ENCODE measurements at places on chromosomes 6 and 20.

DNA sequence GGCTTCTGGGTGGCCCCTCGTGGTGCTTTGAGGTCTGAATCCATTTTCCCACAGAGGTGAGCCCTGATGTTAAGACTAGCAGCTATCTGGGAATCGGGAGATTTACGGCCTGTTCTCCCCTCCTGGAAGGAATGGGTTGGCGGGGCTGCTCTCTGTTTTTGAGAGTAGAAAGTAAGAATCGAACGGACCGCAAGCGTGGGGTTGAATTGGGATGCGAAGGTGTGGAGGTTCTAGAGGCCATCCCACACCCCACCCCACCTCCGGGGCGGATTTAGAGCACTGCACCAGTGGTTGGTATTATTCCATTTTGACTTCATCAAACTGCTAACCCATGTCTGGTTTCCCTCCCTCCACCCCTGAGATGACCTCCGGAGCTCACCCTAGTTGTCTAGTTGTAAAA lies 11.5 kb downstream of the PYGB start:
- DNase-seq = no peak

- no peak for DNase-seq
Measured at GRCh38 chr6:170011204-170012036, 260.0 kb downstream of the ERMARD start.

DNA sequence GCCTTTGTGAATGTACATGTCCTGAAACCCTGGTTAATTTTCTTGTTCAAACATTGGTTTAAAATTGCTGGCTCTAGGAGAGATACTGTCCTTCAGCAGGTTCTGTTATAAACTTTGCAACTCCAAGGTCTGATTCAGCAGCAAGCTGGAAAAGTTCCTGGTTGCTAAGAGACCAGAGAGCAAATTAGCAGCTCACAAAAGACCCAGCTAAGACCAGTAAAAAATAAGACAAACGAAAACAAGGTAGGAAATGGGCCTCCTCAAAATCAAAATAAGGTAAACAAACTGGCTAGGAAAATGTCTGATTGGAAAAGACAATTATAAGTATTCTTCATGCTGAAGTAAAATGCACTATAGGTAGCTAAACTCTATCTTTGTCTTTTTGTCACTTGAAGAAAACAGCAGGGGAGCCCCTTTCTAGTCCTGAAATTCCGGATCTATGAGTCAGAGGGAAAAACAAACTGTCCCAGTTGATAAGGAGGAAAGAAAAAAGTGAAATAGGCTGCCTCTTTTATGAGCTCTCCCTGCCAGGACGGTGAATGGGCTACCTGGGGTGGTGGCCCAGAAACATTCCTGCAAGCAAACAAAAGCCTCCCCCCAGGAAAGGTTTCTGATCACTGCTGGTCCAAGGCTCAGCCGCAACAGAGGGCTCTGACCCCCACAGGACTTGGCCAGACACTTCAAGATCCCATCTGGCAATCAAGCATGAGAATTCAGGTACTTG lies 41.6 kb downstream of the UNC5CL start:
- DNase-seq = no peak

GRCh38 chr6:121403964-121404363 lies 31.5 kb upstream of the GJA1 start:
- no peak for DNase-seq

GRCh38 chr6:156773476-156773875 lies 3.7 kb upstream of the ARID1B start:
- no peak for DNase-seq

- no peak for DNase-seq
Measured at GRCh38 chr6:15904651-15905376, 224.1 kb upstream of the MYLIP start.

- no peak for DNase-seq
Measured at GRCh38 chr20:43379239-43379917, 78.3 kb upstream of the SRSF6 start.

DNA sequence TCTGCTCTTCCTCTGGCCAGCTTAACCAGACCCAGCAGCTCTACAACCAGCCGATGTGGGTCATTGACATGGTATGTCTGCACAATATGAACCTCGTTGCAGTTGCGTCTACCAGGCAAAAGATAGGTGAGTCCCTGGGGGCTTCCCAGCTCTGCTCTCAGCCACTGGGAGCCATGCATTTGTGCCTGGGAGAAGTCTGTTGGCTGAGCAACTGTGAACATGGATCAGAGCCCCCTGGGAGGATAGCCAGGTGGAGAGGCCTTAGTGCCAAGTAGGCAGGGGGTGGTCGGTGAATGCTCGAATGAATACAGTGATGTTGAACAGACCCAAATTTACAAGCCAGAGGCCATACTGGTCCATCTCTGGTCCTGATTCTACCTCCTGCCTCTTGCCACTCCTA lies 30.6 kb downstream of the EFCAB8 start:
- no peak for DNase-seq

GRCh38 chr20:44911264-44911921 lies 1.5 kb downstream of the PABPC1L start:
- no peak for DNase-seq

- no peak for DNase-seq
Measured at GRCh38 chr6:119259027-119259426, 90.5 kb downstream of the MAN1A1 start.

DNA sequence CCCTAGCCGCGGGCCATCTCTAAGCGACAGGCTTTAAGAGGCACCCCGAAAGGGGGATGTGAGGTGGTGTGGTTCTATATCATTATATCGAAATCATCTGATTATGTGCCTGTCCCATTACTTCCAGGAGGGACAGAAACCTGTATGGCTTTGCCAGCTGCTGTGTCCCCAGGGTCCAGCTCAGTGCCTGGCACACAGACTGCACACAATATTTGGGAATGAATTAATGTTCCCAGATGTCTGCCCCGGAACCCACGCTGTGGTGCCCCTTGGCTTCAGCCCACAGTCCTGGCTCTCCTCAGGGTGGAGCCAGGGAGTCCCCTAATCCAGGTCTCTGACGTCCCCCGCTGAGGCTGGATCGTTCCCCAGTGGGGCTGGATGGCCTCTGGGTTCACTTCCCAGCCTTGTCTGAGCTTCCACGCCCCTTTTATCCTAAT lies 8.9 kb upstream of the AHCY start:
- DNase-seq = no peak

GRCh38 chr6:25704001-25704400 lies 50.5 kb upstream of the SLC17A4 start:
- DNase-seq = no peak

- no peak for DNase-seq
Measured at GRCh38 chr20:57282670-57283361, 16.4 kb upstream of the BMP7 start.

- no peak for DNase-seq
Measured at GRCh38 chr20:41572010-41572572, 46.1 kb downstream of the CHD6 start.

DNA sequence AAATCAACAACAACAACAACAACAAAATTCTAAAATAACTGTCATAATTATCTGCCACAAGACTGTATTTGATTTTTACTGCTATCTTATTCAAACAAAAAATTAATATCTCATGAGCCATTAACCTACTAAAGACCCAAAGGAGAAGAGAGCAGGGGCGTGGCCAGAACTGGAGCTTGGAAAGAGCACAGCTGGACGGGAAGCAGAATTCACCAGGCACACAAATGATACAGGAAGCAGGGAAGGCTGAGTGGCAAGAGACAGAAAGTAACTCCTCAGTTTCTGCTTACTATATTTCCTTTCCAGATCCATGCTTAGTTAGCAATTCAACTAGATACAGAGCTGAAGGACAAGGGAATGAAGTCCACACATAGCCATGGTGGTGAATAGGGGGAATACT lies 54.4 kb downstream of the FKBP5 start:
- DNase-seq = no peak

DNA sequence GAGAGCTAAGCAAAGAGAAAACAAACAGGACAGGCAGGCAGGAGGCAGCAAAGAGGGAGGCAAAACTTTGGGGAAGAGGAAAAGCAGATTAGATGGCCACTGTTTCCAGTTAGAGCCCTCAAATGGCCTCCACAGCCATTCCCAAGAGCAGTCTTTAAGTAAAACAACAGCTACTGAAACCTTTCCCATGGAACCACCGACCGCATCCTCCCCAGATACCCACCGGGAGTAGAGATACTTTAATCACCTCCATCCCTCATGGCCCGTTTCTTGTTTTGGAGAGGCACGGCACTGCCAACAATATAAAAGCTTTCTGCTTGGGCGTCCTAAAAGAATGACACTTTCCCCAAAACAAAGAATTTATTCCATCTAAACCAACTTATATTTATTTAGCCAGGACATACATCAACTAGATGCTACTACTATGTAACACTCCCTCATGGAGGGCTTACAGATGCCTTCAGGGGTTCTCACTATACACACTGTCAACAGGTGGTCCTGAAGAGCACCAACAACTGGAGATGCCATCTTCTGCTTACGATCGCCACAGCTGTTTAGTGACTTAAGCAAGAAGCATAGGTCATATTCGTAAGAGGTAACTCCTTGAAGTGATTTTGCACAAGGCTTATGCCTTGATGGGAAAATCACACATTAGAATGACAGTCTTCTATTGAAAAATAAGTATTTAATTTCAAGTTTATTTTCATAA lies 43.4 kb downstream of the CNKSR3 start:
- DNase-seq = no peak

GRCh38 chr6:108228416-108228815 lies 32.4 kb downstream of the SNX3 start:
- no peak for DNase-seq

DNA sequence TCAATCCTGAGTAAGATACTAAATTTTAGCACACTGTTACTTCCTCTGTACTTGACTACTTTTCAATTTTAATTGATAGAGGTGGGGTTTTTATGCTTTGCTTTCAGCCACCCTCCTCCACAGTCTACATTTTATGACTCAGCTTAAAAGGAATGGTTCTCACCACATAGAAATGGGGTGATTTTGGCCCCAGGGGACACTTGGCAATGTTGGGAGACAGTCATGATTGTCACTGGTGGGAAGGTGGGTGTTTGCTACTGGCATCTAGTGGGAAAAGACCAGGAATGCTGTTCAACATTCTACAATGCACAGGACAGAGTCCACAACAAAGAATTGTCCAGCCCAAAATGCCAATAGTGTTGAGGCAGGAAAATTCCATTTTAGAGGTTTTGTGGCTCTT lies 71.3 kb downstream of the PCSK2 start:
- DNase-seq = no peak

DNA sequence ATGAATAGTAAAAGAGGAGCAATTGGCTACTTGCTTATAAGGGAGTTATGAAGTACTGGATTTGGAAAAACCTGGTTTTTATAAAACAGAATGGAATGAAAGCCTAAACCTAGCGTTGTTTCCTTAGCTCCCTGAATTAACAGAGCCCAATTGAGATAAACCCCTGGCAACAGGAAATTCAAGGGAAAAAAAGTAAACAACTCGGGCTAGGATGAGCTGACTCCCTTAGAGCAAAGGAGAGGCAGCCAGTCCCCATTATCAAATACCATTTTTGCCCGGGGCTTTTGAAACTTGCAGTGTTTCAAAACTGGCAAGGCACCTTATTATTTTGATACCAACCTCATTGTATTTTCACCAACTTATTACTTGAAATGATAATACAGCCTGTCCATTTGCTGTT lies 587.5 kb downstream of the CD109 start:
- no peak for DNase-seq

DNA sequence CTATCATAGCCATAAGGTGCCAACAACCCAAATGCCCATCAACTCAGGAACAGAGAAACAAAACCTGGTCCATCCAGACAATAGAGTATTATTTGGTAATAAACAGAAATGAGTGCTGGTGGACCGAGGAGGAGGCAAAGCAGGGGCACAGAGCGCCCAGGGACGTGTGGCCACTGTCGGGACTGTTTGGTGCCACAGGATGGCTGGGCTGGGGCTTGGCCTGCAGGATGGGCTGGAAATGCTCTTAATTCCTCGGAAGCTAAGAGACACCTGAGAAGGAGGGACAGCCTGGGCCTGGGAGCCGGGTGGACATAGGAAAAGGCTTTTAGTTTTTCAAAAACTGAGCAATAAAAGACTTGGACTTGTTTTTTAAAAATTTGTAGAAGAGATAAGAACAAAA lies 216.4 kb downstream of the DLL1 start:
- no peak for DNase-seq

DNA sequence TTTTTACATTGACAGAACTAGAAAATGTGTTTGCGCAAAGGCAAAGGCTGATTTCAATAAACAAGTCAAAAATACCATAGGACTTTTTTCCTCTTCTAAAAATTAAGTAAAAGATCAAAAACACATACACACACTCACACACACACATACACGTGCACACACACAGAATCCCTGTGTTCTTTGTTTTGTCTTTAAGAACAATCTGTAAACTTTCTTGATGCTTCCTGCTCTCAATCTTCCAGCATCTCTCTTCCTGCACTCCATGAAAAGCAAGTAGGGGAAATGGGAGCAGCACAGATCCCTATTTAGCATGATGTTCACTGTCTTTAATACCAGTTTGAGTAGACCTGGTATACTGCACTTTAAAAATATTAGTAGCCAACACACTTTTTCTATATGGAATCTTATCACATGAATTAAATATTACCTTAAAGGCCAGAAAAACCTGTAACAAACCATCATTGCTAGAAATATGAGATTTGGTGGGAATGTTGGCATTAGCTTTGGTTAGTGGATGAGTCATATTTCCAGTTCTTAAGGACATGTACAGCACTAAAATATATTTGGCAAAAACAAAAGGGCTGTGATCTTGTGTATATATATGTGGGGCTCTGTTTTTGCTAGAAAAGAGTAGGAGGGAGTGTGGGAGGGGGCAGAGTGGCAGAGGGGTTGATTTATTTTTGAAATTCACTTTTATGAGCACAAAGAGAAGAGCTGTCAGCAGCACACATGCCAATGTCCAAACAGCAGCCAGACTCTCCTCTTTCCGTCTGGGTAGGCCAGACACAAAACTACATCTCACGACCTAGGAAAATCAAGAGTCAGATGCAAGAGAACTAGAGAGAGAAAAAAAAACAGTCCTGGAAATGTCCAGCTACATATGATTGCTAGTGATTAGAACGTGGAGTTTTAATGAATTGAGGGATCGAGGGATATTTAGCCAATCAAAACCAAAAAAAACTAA lies 4.6 kb downstream of the PTPRK start:
- DNase-seq = no peak

GRCh38 chr20:25045343-25045712 lies 12.6 kb downstream of the ACSS1 start:
- no peak for DNase-seq

- no peak for DNase-seq
Measured at GRCh38 chr6:149150801-149151398, 166.6 kb upstream of the TAB2 start.

- DNase-seq = peak; percentile 15
Measured at GRCh38 chr6:122621638-122622037, 11.4 kb downstream of the PKIB start.

GRCh38 chr6:160362556-160362955 lies 14.4 kb downstream of the SLC22A3 start:
- DNase-seq = no peak

Data from NCI-H1436 treated with DMSO at 0.1 percent for 48 hours (cell line).